ENCODE measurements at places on chromosomes 7 and 10.

GRCh38 chr10:109166935-109167334 lies 756.4 kb downstream of the XPNPEP1 start:
- DNase-seq, result no peak

DNA sequence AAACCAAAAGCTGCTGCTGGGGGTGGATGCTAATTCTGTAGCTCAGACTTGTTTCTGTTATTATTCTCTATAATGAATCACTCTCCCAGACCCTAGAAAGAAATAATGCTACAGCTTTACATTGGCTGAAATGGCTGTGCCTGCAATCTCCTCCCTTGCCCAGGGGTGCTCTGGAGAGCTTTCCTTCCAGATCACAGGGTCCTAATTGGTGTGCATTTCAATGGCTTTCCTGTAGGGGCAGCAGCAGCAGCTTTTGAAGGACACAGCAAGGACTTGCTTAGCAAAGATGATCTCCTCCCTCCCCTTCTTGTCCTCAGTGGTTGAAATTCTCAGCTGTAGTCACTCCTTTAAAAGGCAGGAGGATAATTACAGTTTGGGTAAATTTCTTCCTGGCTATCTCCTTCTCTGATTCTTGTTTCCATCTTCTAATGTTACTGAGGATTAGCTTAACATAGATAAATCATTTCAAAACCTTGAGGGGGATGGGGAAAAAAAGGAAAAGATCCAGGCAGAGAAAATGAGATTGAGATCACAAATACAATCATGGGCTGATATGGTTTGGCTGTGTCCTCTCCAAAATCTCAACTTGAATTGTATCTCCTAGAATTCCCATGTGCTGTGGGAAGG lies 120.2 kb upstream of the CTTNBP2 start:
- no peak for DNase-seq

- no peak for DNase-seq
Measured at GRCh38 chr7:108846471-108846870, 276.8 kb downstream of the DNAJB9 start.

GRCh38 chr7:2166625-2167280 lies 66.0 kb downstream of the MAD1L1 start:
- no peak for DNase-seq

DNA sequence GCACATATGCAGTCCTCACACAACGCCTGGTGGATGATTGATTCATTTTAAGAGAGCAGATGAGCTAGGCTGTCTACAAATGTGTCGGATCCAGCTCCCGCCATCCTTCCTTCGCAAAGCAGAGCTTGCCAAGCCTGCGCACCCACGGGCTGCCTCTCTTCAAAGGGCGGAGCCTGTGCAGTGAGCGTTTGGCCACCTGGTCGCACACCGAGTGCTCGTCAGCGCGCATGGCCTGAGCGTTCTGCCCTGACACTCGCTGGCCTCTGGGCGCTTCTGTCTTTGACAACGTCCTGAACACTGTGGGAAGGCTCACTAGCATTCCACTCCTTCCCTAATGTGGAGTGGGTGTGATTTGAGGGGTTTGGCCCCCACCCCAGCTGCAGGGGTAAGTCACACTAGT lies 47.1 kb upstream of the TMEM72 start:
- DNase-seq, result no peak

GRCh38 chr7:92076509-92076908 lies 57.8 kb downstream of the CYP51A1 start:
- DNase-seq, result no peak

GRCh38 chr7:137873524-137873923 lies 26.8 kb upstream of the DGKI start:
- DNase-seq, result no peak

GRCh38 chr7:29443552-29443951 lies 120.1 kb upstream of the PRR15 start:
- DNase-seq, result no peak

DNA sequence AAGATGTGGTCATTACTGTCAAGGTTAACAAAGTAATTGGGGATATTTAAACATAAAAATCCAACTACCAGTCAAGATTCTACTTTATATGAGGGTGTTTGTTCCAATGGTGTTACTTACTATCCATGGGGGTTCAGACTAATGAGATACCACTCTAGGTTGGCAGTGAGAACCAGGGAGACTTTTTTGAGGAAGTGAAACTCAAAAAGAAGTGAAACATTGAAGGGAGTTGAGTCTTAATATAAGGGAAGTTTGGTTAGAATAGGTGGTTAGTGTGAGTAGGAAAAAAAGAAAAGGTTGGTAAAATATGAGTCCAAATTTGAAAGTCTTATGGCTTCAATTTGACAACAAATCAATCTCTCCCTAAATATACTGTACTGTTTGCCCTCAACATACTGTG lies 123.6 kb upstream of the ANK3 start:
- DNase-seq, result no peak

DNA sequence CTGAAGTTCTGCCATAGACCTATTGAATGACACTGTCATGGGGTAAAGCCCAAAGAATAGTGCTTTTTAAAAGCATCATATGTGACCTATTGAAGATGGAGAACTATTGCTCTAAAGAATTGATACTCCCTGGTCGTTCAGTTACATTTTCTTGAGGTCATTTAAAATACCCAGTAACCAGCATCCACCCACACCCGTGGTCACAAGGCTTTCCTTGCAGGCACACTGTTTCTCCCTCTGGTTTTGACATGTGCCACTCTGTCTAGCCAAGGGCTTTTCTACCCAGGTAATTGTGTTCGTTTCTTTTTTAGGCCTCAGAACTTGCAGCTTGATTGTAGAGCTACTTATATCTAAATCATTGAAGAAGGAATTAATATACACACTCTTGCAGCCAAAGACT lies 68.3 kb upstream of the LYZL2 start:
- no peak for DNase-seq

Data from activated naive CD8-positive, alpha-beta T cell treated with anti-CD3 and anti-CD28 coated beads, Interleukin-2, amount 50 U/mL, for 16 hours (primary cell).